ENCODE measurements at places on chromosomes 2 and 18.

- no peak for DNase-seq
Observed at GRCh38 chr2:48424866-48425265, 105.1 kb upstream of the STON1 start.

GRCh38 chr2:143347271-143347695 is 218.1 kb downstream of the ARHGAP15 start:
- no peak for DNase-seq

DNA sequence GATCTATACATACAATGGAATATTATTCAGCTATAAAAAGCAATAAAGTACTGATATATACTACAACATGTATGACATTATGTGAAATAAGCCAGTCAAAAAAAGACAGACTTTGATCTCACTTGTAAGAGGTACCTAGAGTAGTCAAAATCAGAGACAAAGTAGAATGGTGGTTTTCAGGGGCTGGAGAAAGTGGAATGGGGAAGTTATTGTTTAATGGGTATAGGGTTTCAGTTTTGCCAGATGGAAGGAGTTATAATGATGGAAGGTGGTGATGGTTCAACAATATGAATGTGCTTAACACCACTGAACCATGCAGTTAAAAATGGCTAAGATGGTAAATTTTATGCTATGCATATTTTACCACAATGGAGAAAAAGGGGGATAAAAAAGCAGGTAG is 6.3 kb downstream of the COBLL1 start:
- no peak for DNase-seq

- no peak for DNase-seq
Observed at GRCh38 chr2:54814389-54815147, 91.1 kb downstream of the EML6 start.

- DNase-seq, result no peak
Observed at GRCh38 chr2:96540136-96540535, 3.6 kb downstream of the ARID5A start.
